ENCODE measurements at places on chromosomes 1 and 21.
A peak's percentile ranks its signal among the peaks of the same experiment; 100 is the strongest.

DNA sequence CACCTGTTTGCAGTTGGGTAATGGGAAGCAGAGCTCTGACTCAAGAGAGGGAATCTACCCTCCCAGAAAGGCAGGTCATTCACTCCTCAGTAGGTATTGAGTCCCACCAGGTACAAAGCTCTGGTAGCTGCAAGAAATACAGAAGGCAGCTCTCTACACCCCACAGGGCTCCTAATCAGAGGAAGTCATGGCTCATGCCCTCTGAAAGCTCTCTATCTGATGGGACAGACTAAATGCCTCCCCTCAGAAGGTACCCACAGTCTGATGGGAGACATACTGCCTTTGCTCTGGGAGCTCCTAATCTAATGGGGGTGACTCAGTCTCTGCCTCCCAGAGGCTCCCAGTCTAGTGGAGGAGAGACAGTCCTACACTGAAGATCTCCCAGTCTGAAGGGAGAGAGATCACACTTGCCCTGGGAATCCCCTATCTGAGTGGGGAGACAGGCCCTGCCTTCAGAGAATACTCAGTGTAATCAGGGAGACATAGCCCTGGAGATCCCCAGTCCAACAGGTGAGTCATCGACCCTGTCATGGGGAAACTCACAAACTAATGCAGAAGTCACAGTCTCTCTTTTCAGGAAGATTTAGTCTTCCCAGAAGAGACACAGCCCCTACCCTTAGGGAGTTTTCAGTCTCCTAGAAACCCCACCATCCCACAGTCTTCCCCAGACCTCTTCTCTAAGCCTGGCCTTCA, 23.7 kb downstream of the CAMK1G start:
- DNase-seq, result no peak

DNA sequence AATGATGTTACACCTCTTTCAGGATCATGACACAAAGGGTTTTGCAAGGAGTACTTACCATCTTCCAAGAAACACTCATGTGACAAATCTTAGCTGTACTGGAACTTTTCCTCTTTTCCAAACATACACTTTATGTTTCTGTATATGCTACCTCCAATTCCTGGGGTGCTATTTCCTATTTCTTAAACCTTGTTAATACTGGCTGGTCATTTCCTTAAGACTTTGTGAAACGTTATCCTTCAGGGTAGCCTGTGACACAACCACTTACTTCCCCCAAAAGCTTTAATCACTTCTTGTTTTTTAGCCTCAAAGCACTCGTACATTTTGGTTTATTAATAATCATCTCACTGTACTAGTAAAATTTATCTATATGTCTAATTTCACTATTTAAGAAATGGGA, 39.4 kb downstream of the OR10Z1 start:
- no peak for DNase-seq

- no peak for DNase-seq
These were observed 50.4 kb upstream of the DAB1 start for GRCh38 chr1:57474137-57474750.

GRCh38 chr1:212070720-212071302, 35.3 kb downstream of the DTL start:
- no peak for DNase-seq

DNA sequence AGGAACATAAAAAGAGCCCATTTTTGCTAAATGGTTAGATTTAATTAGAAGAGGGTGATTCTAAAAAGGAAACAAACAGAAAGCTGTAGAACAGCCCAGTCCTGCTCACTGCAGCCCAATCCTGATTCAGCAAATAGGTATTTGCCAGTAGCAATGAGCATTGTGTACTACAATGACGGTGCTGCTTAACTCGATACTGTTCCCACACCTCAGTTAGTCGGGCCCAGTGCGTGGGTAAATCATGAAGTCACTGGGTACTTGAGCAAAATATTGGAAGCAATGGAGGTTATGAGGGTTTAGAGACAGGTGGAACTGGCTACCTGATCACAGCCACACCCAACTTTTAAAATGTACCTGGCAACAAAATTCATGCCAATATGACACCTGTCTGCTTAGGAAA, 101.5 kb upstream of the ADGRL2 start:
- no peak for DNase-seq

DNA sequence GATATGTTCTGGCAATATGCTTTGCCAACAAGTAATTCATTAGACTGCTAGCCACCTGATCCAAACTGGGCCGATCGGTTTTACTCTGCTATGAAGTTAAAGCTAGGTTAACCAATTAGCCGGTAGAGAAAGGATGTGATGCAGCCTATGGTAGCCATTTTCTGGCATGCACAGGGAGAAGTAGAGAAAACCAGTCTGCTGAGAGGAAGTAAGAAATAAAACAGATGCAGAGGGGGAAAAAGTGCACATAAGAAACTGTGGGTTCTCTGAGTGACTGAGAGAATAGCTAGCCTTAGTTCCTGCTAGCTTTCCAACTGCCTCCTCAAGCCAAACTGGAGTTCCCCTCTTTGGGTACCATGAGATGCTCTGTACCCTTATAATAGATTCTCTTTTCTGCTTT, 52.8 kb downstream of the ARID4B start:
- no peak for DNase-seq

- no peak for DNase-seq
These were observed 11.2 kb upstream of the FGGY start for GRCh38 chr1:59285691-59286090.

GRCh38 chr1:60596791-60597750, 485.3 kb upstream of the NFIA start:
- no peak for DNase-seq

- no peak for DNase-seq
These were observed 25.2 kb downstream of the COA7 start for GRCh38 chr1:52672946-52673345.

- DNase-seq, result no peak
These were observed 38.6 kb downstream of the NSL1 start for GRCh38 chr1:212752934-212753497.

DNA sequence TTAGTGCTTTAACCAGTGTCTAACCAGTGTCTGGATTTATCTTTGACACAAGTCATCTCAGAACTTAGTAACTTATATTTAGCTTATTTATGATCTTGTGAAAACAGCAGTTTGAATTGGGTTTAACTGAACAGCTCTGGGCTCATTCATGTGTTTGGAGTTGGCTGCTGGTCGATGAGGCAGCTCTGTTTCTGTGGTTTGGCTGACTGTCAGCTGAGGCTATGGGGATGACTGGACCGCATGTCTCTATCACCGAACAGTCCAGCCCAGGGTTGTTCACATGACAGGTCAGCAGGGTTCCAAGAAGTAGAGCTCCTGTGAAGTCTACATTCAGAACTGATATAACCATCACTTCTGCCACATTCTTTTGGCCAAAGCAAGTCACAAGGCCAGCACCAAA, 29.1 kb upstream of the C21orf91 start:
- DNase-seq, result no peak

GRCh38 chr1:69426401-69426800, 141.3 kb upstream of the LRRC7 start:
- no peak for DNase-seq

DNA sequence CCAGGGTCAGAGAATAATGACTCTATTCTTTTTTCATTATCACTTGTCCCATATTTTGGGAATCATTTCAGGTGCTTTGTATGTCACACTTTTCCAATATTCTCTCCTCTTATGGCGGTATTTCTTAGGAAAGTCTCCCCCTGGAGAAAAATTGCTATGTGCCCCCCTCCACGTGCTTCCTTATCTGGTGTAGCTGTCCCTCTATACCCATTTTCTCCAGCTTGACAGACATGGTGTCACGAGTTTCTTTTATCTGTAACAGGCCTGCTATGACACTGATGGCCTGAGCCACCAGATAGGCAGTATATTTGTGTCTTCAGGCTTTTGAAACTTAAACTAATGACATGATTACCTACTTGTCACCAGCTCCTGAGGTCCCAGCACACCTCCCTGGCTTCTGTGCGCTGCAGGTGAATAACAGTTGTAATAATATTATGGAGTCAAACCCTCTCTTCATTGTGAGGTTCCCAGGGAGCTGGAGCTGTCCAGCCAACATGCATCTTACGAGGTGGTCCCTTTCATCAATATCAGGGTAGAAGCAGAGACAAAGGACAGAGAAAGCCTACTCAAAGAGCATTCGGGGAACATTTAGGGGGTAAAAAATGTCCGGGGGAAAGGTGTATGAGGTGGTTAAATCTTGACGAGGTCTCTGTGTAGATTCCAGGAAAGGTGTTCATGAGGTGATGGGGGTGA, 71.2 kb upstream of the DUSP10 start:
- no peak for DNase-seq

DNA sequence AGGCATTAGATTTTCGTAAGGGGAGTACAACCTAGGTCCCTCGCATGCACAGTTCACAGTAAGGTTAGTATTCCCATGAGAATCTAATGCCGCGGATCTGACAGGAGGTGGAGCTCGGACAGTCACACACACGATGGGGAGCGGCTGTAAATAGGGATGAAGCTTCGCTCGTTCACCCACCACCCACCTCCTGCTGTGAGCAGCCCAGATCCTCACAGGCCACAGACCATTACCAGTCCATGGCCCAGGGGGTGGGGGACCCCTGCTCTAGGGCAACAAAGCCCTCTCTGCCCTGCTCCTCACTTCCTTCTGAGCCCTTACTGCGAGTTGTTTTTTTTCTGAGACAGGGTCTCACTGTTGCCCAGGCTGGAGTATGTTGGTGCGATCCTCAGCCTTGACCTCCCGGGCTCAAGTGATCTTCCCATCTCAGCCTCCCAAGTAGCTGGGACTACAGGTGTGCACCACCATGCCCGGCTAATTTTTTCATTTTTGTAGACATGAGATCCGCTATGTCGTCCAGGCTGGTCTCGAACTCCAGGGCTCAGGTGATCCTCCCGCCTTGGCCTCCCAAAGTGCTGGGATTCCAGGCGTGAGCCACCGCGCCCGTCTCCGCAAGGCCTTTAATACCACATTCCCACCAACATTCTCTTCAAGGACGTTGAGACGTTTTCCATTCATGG, 21.3 kb downstream of the TRPM2 start:
- DNase-seq, result no peak

- DNase-seq, result no peak
These were observed 481.0 kb downstream of the OMA1 start for GRCh38 chr1:58065520-58065919.

GRCh38 chr1:165637427-165637826, 6.4 kb downstream of the MGST3 start:
- DNase-seq, result peak; percentile 35
